K562 (cell line): ENCODE measurements at places on chromosomes 6 and 20.

DNA sequence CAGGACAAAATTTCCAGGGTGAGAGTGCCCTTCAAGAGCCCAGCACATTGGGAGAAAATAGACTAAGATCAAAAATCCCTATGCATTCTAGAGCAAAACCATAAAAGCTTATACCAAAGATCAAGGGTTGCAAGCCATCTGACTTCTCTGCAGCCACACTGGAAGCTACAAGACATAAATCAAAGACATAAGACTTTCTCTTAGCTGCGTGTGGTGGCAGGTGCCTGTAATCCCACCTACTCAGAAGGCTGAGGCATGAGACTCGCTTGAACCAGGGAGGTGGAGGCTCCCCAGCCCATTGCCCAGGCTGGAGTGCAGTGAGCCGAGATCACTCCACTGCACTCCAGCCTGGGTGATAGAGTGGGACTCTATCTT, 91.9 kb upstream of the NXT1 start:
- no peak overlapping the region for H3K27ac ChIP-seq
- no peaks in the 10 kb centered on the region for H3K36me3 ChIP-seq
- no peaks in the 10 kb centered on the region for H3K27me3 ChIP-seq
- no peak overlapping the region for H3K4me3 ChIP-seq
- no peak for DNase-seq

DNA sequence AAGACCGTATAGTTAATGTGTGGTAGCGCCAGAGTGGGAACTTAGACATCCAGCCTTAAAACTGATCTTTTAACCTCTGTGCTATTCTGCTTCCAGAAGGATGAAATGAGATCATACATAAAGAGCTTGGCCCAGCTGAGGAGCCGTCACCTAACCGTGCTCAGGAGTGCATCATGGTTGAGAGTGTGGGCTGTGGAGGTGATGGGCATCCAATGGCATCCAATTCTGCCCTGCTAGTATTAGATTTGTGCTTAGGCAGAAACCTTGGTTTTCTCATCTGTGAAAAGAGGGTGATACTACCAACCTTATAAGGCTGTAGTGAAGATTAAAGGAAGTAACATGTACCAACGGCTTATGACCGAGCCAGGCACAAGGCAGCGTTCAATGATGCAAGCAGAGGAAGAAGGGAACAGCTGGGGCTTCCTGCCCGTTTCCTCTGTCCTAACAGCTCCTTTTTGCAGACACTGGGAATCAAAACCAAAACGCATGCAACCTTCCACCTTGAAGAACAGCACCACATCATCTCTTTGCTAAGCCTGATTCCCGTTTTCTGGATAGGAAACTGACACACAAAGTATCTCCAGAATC, 1.3 kb downstream of the SLC22A16 start:
- no peaks in the 10 kb centered on the region for H3K36me3 ChIP-seq
- H3K4me3 ChIP-seq = no peak overlapping the region
- no peaks in the 10 kb centered on the region for H3K4me1 ChIP-seq
- no peak overlapping the region for H3K27ac ChIP-seq
- H3K27me3 ChIP-seq = peaks cover 11% of the 10 kb centered on the region; the same call in 1 of the 3 replicates

GRCh38 chr6:36025932-36026327, 1.5 kb upstream of the SLC26A8 start:
- no peaks in the 10 kb centered on the region for H3K36me3 ChIP-seq
- H3K4me3 ChIP-seq = no peak overlapping the region
- DNase-seq = no peak

GRCh38 chr6:41779336-41779735, 364 bp downstream of the FRS3 start:
- H3K4me3 ChIP-seq = peak overlapping the region; percentile 69
- peaks cover 12% of the 10 kb centered on the region; the same call in 2 of the 3 replicates for H3K36me3 ChIP-seq
- no peaks in the 10 kb centered on the region for H3K27me3 ChIP-seq
- no peak overlapping the region for H3K27ac ChIP-seq
- peaks cover 24% of the 10 kb centered on the region for H3K4me1 ChIP-seq

DNA sequence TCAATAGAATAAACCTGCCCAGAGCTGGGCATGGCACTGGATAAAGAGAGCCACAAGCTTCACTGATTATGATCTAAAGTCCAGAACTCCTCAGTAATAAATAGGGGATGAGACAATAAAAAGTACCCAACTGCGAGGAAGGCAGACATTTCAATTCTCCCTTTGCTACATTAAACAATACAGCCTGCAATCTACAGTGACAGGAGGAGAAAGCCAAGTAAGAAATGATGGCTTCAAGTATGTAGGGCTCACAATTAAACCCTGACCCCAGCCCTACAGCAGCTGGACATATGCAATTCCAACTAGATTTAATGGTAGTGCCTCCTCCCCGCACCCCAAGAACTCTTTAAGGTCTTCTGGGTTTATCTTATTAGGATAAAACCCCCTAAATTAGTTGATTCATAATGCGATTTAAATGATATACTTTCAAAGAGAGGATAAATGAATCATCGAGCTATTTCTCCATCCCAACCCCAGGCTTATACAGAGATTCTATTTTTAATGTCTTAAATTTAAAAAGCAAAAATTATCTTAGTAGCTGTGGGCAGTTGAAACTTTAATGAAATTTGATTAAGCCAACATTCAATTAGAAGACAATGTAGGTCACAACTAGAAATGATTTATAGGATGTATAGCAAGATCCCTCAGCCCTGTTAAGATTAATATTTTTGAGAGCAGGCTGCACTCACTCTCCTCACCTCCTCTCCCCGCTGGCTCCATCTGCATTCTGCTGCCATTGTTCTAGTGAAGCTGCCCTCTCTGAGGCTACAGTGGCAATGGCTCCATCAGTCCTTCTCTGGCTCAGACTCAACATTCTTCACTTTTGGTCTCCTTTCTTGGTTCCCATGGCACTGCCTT, 57.1 kb downstream of the OGFRL1 start:
- no peaks in the 10 kb centered on the region for H3K4me1 ChIP-seq
- no peaks in the 10 kb centered on the region for H3K27me3 ChIP-seq
- no peaks in the 10 kb centered on the region for H3K36me3 ChIP-seq
- H3K4me3 ChIP-seq = no peak overlapping the region
- DNase-seq = no peak
